ENCODE measurements at places on chromosomes 16 and 17.

- no peak for DNase-seq
Measured at GRCh38 chr17:77018504-77018903, 122.3 kb upstream of the SEC14L1 start.

DNA sequence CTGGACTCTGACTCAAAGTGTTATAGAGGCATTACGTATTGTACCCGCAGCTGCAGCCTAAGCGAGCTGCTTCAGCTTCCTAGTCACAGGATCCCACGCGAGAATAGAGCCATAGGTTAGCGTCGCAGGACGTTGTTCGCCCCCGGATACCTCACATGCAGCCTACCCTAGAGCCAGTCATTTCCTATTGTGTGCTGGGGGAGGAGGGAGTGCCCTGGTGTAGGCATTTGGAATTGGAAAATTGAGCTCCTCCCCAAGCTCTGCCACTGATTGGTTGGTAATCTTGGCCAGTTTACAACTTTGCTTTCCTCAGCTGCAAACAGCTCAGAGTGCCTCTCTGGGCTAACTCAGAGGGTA is 530 bp downstream of the NAA60 start:
- no peak for DNase-seq

GRCh38 chr17:19579192-19579761 is 45.6 kb downstream of the SLC47A1 start:
- DNase-seq, result no peak

DNA sequence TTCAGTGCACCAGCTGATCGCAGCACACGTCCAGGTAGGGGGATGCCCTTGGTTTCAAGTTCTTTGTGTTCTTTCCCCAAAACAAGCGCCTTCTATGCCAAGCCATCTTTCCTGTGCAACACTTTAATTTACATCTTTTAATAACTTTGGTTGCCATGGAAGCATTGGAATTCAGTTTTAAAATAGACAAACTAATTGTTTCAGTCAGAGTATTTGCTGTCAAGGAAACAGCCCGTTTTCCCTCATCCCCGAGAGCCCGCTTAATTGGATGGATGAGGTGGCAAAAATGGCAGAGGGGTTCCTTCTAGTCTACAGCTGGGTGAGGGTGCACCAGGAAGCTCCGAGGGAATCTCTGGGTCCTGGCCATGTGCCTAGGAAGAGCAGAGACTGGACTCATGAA is 793.7 kb upstream of the EEF2KMT start:
- DNase-seq, result no peak

- no peak for DNase-seq
Measured at GRCh38 chr16:5450409-5451104, 353.0 kb upstream of the EEF2KMT start.

GRCh38 chr17:3794557-3795389 is 6.2 kb downstream of the ITGAE start:
- DNase-seq, result peak; percentile 48

- DNase-seq, result no peak
Measured at GRCh38 chr17:12627177-12627629, 38.5 kb upstream of the MYOCD start.

DNA sequence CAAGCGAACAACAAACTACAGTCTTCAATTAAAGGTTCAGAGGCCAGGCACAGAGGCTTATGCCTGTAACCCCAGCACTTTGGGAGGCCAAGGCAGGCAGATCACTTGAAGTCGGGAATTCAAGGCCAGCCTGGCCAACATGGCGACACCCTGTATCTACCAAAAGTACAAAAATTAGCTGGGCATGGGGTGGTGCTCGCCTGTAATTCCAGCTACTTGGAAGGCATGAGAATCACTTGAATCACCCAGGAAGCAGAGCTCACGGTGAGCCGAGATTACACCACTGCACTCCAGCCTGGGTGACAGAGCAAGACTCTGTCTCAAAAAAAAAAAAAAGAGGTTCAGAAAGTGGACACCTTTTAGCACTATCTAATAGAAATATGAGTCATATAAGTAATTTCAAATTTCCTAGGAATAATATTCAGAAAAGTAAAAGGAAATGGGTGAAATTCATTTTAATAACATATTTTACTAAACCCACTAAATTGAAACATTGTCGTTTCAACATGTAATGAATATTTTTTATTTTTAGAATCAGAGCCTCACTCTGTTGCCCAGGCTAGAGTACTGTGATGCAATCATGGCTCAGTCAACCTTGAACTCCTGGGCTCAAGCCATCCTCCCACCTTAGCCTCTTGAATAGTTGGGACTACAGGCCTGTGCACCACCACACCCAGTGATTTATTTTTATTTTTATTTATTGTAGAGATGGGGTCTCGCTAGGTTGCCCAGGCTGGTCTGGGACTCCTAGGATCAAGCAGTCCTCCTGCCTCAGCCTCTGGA is 15.2 kb upstream of the MARCHF10 start:
- no peak for DNase-seq

DNA sequence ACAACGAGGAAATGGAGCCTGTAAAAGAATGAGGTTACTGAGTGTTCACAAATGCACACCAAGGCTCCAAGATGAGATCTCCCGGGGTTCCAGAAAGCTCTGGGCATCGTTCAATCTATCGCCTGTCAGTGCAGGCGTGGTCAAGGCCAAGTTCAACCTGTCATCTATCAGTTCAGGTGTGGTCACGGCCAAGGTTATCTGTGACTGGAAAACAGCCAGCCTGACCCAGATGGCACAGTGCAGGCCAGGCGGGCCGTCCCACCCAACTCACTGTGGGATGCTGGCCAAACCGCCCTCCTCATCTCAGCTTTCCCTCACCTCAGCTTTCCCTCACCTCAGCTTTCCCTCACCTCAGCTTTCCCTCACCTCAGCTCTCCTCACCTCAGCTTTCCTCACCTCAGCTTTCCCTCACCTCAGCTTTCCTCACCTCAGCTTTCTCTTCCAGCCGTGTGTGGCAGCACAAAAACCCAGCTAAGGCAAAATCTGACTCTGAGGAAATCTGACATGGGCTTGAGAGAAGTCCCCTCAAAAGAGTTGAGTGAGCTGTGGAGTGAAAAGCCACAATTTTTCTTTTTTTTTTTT is 2.4 kb downstream of the CHMP1A start:
- DNase-seq, result no peak

DNA sequence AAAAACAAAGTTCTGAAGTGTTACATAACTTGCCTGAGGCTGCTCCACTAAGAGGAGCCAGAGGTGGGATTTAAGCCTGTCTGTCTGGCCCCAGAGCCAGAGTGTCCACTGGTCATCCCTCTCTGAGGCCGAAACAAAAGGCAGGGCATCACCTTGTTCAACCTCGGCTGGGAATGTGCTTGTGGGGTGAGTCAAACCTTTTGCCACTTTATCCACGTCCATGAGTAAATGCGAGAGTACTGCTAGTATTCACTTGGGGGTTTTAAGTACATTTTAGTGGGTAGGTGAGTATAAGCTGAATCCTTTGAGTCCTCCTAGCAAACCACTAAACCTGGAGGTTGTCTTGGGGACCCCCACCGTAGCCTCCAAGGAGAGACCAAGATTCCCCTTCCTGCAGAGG is 103.5 kb downstream of the STX8 start:
- no peak for DNase-seq

- DNase-seq, result no peak
Measured at GRCh38 chr17:29193146-29193545, 12.9 kb upstream of the MYO18A start.

DNA sequence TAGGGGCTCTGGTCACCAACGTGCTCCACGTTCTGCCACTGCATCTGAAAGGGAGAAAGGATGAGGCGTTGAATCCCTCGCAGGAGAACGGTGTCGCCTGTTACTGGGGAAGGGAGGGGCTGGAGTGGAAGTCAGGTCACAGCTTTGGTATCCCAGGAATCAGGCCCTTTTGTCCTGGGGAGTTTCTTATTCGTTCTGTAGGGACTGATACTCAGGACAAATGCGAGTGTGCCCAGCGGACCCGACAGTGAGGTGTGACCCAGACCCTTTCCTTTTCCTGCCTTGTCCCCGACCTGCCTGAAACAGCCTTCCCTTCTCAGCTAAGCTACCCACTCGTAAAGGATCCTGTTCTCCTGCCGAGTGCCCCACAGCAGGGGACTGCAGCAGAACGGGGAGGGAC is 177.5 kb downstream of the VPS53 start:
- no peak for DNase-seq

- no peak for DNase-seq
Measured at GRCh38 chr16:87539113-87539512, 46.3 kb upstream of the ZCCHC14 start.

DNA sequence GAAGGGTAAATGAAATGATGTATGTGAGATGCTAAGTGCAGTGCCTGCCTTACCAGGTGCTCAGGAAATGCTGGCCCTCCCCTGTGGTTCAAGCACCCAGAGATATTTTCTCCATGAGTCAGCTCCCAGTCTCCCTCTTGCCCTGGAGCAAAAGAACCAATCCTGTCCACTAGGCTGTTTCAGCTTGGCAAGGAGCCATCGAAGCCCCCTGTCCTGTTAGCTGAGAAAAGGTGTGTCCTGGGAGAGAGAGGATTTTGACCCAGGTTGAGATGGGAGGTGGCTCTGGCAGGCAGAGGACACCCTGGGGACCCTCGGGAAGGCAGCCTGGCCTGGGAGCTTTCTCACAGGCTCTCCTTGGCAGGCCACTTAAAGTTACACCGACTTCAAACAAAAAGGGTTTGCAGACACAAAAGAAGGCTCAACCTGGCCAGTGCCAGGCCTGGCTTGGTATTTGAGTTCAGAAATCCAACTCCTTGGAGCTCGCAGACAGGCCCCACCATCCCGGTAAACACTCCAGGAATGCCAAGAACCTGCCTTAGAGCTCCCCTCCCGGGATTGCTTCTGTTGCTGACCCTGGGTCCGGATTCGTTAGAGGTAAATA is 29.6 kb downstream of the NTN1 start:
- no peak for DNase-seq

DNA sequence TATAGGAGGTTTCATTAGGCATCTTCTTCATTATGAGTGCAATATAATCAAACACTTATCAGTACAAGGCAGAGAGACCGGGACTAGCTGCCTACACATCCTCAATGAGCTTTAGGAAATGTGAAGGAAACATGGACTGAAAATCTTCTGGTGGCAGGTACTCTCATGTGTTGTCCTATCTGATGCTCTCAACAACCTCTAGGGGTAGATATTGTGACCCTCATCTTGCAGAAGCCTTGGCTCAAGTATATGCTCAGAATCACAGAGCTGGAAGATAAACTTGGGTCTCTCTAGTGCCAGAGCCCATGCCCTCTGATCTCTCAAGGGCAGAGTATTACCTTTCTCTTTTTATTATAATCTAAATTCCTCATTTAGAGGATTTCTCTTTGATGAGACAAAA is 181.6 kb upstream of the C17orf78 start:
- no peak for DNase-seq

DNA sequence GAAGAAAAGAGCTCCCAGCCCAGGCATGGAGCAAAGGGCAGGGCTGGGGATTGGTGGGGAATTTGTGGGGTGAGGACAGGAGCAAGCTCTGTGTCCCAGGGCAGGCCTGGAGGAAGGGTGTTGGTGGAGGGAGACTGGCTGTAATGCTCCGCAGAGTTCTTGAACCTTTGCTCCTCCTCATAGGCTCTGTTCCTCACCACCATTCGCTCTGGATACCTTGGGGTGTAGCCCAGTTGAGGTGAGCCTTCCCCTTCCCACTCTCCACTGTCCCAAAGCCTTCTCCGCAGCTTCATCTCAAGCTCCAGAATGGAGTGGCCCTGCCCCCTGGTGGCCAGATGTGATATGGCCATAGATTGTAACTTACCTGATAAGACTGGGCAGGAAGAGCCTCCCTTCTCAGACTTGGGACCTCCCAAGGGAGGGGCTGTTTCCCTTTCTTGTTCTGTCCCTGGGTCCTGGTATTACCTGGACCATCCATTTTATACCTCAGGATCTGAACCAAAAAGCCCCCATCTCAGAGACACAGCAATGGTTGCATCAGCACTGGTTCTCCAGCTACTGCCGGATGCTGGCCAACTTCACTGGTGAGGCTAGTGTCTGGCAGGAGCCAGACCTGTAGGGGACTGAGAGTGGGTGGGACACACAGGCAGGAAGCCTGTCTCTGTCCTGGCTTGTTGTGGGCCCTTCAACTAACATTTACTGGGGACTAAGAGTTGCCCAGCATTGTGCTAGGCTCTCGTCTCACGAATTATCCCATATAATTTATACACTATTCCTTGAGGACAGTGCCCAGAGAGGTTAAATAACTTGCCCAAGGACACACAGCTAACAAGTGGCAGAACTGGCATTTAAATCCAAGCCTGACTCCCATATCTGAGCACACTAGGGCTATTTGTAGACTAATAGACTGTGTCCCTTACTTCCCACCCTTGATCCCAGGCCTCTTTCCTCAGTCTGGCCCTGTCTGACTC is 19.1 kb upstream of the STAC2 start:
- DNase-seq, result peak; percentile 83

GRCh38 chr16:79821911-79822310 is 221.4 kb upstream of the MAF start:
- no peak for DNase-seq

DNA sequence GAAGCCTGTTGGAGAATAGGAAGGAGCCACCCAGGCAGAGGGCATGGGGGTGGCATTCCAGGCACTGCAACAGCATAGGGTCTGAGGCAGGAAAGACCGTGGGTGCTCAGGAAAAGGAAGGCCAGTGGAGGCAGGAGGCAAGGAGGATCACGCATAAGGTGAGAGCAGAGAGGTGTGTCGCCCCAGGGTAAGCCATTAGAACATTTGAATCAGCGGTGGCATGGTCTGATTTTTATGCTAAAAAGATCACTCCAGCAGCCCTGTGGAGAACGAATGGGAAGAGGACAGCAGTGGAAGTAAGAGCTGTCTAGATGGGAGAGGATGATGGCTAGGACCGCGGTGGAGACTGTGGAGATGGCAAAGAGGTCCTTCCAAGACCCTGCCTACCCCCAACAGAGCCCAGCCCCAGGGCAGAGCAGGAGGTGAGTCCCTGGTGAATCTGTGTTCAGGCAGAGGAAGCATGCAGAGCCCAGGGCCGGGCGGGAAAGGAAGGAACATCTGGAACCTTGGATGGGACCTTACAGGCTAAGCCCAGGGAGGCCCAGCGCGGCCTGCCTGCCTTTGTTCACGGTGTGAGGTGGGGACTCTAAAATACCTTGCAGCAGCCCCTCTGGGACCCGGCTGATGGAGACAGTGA is 7.8 kb downstream of the LPO start:
- no peak for DNase-seq

GRCh38 chr17:79261355-79262072 is 186.9 kb downstream of the ENGASE start:
- DNase-seq, result no peak

GRCh38 chr16:69619514-69619913 is 53.7 kb downstream of the NFAT5 start:
- no peak for DNase-seq

DNA sequence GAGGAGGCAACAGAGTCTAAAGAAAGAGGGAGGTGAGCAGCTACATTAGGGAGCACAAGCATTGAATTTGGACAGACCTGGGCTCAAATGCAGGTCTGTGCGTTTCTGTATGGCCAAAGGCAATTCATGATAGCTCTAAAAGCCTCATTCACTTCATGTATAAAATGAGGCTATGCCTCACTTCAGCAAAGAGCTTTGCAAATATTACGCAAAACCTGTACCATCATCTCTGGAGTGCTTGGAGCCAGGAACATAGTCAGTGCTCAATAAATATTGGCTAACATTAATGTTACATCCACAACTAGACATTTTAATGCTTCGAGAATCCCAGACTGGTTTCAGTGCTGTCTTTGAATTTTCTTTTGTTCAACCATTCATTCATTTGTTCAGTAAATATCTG is 254.7 kb upstream of the CDH11 start:
- DNase-seq, result no peak

Measured in stimulated activated CD8-positive, alpha-beta memory T cell treated with anti-CD3 and anti-CD28 coated beads, Interleukin-4, amount 100 ng/mL, for 1 hour (primary cell).